ENCODE measurements at places on chromosomes 2 and 18.
A peak's percentile ranks its signal among the peaks of the same experiment; 100 is the strongest.

DNA sequence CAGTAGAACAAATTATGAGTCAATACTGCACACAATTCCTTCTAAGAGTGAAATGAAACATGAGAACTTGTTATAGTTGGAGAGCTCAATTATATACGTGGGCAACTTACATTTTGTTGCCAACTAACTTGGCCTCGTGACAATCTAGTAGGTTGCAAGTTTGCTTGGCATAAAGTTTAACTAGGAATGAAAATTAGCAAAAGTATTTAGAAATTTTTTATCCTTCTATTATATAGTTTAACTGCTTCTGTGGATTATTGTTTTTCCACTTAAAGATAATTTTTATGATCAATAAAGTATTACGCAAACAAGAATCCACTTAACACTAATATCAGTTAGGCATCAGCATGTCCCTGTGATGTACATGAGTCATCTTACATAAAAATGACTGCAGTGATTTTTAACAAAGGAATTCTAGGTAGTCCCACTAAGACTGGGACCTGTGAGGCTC lies 41.1 kb downstream of the FAM124B start:
- DNase-seq: no peak

DNA sequence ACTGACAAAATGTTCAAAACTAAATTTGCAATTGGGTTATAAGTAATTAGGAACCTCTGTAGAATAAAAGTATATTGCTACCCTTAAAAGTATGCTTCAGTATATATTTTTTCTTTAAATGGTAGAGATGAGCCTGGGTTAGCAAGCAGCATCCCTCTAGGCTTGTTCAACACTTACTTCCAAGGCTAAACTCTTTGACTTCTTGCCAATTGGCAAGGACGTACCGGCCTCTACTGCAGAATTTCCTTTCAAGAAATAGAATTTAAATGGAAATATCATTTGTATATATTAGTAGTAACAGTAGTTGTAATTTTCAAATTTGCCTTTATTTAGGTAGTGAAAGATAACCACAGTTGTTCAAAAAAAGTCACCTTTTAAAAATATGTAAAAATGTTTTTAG lies 105.1 kb upstream of the SLC38A11 start:
- DNase-seq: no peak

DNA sequence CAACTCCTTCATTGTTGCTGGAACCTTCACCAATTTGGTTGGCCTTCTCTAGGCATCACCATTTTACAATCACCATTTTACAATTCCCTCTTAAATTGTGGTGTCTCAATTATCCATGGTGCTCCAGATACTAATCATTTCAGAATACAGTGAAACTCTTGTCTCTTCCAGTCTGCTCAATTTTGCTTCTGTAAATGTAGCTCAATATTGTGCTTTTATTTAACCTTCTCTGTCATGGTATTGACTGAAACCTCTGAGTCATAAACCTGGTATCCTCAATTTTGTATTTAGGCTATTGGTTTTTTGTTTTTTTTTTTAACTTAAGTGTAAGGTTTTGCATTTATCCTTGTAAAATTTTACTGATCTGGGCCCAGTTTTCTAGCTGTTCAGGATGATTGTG lies 16.1 kb downstream of the STRADB start:
- DNase-seq: no peak

GRCh38 chr2:112482309-112483041 lies 519 bp downstream of the TTL start:
- DNase-seq: peak; percentile 7

GRCh38 chr2:202542142-202542541 lies 92.6 kb upstream of the FAM117B start:
- DNase-seq: no peak

GRCh38 chr2:176157499-176158185 lies 535 bp downstream of the HOXD3 start:
- no peak for DNase-seq

DNA sequence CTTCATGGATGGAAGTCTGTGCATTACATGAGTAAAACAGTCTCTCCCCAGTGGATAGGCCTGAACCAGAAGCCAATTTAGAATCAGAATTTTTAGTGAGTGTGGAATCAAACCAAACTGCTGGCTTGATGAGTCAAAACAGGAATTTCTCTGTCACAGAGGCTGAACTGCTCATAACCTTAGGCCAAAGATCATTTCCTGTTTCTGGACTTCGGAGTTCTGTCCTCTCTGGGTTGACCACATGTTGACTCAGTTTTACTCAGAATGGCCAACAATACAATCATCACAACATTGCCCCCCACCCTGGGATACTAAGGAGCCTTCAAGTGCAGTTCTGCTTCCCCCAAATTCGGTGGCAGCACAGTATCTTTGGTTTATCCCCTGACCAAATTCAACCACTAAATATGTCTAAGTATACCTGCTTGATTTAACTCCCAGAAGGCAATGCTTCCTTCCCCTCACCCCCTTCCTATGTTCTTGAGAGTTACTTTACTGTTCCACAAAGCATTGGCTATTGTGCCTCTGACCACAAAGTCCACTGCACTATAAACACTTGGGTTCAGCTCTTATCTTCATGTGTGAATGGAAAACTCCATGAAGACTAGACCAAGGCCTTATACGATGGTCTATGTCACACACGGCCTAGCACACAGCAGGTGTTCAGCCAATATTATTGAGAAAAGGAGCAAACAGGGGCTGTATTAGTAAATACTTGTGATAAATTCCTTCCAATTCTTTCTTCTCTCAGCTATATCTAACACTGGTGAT lies 67.8 kb downstream of the NXPH2 start:
- no peak for DNase-seq

DNA sequence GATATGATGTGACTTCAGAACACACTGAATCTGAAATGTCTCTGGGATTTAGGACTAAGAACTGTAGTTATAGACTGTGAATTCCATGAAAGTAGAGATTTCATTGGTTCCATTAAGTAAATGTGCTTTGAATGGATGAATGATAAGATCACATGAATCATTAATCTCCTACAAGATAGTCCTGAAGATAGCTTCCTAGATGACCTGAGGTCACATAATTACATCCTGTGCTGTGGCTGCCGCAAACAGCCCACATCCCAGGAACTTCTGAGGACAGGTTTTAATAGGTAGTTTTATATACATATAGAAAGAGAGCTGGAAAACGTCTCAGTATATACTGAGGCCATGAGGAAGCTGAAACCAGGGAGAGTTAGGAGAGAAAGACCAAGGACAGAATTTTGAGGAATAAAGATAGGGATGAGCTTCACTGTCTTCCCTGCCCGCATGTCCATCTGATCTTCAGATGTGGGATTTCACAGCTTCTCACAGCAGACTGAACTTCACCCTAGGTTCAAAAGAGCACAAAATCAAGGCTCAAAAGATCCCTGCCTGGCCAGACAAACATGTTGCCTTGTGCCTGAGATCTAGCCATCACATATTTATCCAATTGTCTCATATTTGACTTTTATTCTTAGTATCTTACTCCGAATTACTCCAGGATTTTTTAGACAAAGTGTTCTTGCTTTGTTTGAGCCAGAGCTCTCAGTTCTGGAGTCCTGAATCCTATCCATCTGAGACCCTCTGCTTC lies 188.2 kb downstream of the IRS1 start:
- DNase-seq: no peak

- no peak for DNase-seq
Observed at GRCh38 chr2:25608718-25609117, 64.7 kb downstream of the DTNB start.

GRCh38 chr2:71925268-71926088 lies 222.2 kb downstream of the CYP26B1 start:
- no peak for DNase-seq

GRCh38 chr2:15890936-15891905 lies 49.1 kb upstream of the MYCN start:
- DNase-seq: no peak

- DNase-seq: no peak
Observed at GRCh38 chr18:41532344-41533086, 422.5 kb upstream of the PIK3C3 start.

DNA sequence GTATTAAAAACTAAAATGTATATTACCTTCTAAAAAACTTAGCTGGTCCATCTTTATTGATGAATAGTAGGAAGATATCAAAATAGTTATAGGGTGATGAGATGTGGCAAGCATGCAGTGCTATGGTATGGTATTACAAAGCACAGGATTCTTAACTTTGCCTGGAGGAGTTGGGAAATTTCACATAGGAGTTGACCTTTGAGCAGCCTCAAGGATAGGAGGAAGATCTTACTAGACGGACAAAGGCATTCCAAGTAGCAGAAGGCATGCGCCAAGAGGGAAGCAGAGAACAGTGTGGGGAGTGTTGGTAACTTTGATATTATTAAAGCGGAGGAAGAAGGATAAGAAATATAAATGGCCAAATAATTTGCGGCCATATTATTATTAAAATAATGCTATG lies 60.0 kb downstream of the TTC21B start:
- DNase-seq: no peak

GRCh38 chr2:238689871-238690389 lies 158.0 kb upstream of the TWIST2 start:
- no peak for DNase-seq

DNA sequence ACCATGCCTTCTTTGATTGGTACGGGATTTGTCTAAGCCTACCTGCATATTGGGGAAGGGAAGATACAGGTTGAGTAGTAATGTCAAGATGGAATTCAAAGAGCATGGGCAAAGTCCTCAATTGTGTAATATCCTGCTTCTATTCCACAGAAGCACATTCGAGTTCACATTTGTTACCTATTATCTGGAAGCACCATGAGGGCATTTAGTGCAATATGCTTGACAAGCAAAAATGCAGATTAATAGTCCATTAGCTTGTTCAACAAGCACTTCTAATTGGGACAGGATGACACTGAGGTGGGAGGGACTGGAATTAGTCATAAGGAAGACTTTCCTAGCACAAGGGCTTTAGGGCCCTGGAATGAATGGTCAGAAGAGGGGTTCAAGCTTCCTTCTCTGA lies 40.5 kb downstream of the MYO5B start:
- DNase-seq: no peak

DNA sequence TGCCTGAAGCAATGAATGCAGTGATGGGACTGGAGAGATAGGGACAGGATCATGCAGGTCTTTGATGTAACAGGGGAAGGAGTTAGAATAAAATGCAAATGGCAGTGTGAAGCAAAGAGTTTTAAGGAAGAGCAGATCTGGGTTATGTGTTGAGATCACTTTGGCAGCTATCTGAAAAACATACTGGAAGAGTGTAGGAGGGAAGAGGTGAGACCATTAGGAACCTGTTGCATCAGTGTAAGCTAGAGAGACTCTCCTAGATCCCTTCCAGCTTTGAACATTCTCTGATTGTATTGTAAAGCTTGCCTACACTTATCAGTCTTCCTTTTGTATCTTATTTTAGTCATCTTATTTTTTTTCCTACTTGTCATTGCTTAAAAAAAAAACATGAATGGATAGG lies 10.5 kb downstream of the ACVR2A start:
- no peak for DNase-seq

DNA sequence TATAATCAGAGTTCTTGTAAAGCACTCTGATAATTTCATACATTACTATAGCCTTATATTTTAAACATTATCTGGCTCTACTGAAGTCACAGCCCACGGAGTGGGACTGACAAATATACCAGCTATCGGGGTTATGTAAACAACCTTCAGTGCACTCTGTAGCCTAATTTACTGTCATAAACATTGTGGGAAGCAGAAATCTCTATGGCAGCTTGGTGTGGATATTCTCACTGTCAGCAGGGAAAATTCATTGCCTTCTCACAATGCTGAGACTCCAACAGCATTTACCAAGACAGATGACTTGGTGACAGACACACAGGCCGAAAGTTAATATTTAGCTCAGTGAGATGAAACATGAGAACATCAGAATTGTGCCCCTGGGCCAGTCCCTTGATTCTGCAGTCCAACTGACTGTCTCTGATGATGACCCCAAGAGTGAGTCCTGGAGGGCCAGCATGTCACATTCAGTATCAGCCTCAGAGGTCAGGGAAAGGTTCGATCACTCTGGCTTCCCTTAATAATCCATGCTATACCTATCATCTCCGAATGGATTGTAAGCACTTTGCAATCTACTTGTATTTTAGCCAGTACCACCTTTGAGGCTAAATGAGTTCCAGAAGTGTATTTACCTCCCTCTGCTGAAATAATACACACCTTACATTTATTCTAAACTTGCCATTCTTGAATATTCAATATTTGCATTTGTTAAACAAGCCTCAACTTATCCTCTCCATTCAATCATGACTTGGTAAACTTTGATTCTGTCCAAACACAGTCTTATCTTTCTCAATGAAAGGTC lies 146.2 kb upstream of the OSR1 start:
- DNase-seq: no peak

GRCh38 chr2:32969444-32970162 lies 22.9 kb downstream of the LTBP1 start:
- DNase-seq: no peak

DNA sequence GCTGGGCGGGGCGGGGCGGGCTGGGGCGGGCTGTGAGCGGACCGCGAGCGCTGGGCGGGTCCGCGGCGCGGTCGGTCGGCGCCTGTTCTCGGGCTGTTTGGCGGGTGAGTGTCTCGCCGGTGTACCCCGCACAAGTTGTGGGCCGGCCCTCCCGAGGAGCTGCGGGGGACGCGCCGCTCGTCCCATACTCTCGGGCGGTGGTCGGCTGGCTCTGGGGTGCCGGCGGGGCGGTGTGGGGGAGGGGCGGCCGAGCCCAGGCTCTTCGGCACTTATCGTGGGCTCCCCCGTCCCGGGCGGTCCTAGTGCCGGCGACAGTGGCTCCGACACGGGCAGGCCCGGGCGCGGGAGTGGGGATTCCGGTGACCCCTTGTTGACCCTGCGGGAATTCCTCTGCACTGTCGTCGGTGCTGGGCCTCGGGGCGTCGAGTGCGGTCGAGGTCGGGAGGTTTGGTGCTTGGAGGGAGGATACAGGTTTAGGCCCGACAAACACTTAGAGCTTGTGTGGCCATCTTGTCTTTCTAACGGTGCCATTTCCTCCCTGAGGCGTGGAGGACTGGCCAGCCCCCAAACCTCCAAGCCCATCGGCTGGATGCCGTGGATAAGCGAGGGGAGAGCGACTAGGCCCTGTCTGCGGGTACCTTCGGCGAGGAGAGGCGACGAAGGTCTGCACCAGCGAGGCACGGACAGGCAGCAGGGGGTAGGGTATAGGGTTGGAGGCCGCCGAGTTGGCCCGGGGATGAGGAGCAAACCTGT lies at the start of gene SEPTIN2:
Gene SEPTIN2, plus strand, starts transcription at position 47 of the 753 bp plus-strand sequence. CDS start 8,308 bp downstream, outside the sequence.
- peak; percentile 59 for DNase-seq

DNA sequence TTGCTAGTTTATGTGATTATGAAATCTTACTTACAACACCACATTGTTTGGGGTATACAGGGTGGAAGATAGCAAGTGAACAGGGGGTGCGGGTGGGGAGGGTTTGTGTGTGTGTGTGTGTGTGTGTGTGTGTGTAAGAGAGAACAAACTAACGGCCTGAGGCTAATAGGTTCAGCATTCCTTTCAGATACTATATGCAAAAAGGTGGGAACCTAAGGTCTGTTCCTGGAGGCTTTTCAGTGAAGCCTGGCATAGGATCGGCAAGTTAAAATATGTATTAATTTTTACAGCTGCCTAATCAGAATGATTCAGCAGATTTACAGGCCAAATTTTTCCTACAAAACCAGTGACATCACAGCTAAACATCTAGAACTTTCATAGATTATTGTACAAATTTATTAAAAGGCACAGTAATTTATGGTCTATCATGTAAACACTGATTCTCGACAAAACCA lies 7.6 kb upstream of the SPDYA start:
- no peak for DNase-seq

GRCh38 chr2:184346338-184346862 lies 251.9 kb upstream of the ZNF804A start:
- no peak for DNase-seq

GRCh38 chr2:219207884-219208740 lies 1.5 kb downstream of the ZFAND2B start:
- no peak for DNase-seq

GRCh38 chr18:63185984-63186383 lies 133.6 kb downstream of the BCL2 start:
- no peak for DNase-seq

- no peak for DNase-seq
Observed at GRCh38 chr2:15584767-15585469, 6.8 kb upstream of the DDX1 start.

Data from stimulated activated CD8-positive, alpha-beta memory T cell treated with anti-CD3 and anti-CD28 coated beads, Interleukin-7, amount 100 ng/mL, for 1 hour (primary cell).